ENCODE measurements at places on chromosomes 2 and 18. TPM values are rescaled to one million over a fixed set of nuclear protein-coding genes. Genes with fewer than 3 reads are reported as not detected.

Gene PLB1
- 2.6 TPM for total RNA-seq

Gene KIF1A
- total RNA-seq: 1.4 TPM

Gene TUBB8B
- total RNA-seq: not detected

Gene NAT8
- not detected for total RNA-seq

Gene CAPN14
- 0.05 TPM for total RNA-seq

Gene EIF4E2
- total RNA-seq: 175 TPM

Gene CRYBA2
- not detected for total RNA-seq

Gene PCARE
- total RNA-seq: not detected

Gene LYPD6
- total RNA-seq: 0.08 TPM

Measured in A549 treated with Hydrocortisone at 1 μM for 4 hours (cell line).